ENCODE measurements at places on chromosomes 12 and 14. TPM values are rescaled to one million over a fixed set of nuclear protein-coding genes. Genes with fewer than 3 reads are reported as not detected.

TSHR gene
- total RNA-seq = not detected

TAS2R14 gene
- total RNA-seq = 1.4 TPM

CIROP gene
- not detected for total RNA-seq

OTX2 gene
- not detected for total RNA-seq

TPPP2 gene
- total RNA-seq = not detected

KRT81 gene
- total RNA-seq = not detected
